T-helper 2 cell (primary cell): ENCODE measurements at places on chromosomes 6 and 20.

GRCh38 chr6:142162780-142163179 is 15.7 kb downstream of the VTA1 start:
- DNase-seq: no peak

GRCh38 chr6:159760602-159761057 is 1.2 kb upstream of the ACAT2 start:
- no peak for DNase-seq

DNA sequence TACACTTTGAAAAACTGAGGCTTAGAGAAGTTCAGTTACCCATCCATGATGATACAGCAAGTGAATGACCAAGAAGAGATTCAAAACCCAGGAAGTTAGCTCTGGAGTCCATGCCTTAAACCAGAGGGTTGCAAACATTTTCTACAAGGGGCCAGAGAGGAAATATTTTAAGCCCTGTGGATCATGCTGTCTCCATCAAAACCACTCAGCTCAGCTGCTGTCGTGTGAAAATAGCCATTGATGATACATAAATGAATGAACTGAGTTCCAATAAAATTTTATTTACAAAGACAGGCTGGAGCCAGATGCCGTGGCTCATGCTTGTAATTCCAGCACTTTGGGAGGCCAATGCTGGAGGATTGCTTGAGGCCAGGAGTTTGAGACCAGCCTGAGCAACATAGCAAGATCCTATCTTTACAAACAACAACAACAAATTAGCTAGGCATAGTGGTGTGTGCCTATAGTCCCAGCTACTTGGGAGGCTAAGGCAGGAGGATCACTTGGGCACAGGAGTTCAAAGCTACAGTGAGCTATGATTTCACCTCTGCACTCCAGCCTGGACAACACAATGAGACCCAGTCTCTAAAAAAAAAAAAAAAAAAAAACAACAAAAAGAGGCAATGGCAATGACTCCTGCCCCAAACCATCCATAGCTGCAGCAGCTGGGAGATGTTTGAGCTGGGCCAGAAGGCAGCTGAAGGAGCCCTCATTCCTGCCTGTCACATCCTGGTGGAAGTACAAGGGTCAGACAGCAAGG is 44.1 kb upstream of the RIN2 start:
- DNase-seq: no peak

DNA sequence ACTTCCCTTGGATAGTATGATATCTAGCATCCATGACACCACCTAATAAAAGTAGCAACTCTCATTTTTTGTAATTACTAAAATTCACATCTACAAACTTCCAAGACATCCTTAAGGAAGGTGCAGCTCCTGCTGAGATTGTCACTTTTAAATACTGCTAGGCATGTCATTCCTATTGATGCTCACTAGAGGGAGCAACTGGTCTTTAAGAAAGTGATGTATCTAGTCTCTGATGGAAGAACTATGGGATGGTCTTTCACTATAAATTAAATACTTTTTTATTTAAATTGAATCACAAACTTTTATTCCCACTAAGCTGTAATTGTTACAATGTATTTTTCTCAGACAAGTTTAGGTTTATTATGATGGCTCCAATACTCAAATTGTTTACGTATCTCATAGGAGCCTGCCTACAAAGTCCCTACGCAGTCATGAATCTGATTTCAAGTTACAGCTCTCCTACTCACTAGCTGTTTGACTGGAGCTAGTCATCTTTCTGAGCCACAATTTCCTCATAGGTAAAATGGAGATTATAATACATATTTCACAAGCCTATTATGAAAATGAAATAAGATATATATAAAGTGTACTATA is 8.1 kb upstream of the TSPYL1 start:
- peak; percentile 20 for DNase-seq

DNA sequence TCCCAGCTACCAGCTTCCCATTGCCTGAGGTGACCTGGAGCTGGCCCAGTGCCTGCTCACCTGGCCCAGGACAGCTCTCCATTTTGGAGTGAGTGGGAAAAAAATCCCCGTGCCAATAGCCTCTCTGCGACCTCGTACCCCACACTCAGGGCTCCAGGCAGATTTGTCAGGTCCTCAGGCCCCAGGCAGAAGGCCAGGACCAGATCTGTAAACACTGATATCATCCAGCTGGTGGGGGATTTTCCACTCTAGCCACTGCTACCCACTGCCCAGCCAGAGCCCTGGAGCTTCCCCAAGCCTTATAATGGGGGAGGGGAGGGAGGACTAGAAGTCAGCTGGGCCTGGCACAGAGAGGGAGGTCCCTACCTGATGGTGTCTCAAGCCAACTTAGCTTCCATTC is 1.3 kb upstream of the PGC start:
- DNase-seq: no peak

DNA sequence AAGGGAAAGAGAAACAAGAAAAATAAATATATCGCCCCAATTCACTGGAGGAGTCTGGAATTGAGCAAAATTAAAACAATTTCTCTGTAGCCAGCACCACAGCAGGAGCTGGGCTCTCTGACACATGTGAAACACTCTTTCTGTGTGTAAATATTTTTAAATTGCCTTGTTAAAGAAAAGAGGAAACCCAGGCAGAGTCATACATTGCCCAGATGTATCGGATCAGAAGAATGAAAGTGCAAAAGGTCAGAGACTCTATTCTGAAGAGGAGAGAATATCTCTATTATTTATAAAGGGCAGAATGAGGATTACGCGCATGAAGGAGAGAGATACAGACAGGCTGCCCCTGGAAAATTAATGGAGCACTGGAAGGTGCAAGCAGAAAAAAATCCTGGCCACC is 127.0 kb upstream of the MAN1A1 start:
- DNase-seq: no peak

GRCh38 chr20:17505636-17506517 is 25.3 kb downstream of the BFSP1 start:
- DNase-seq: peak; percentile 27

GRCh38 chr6:99016355-99016754 is 68.6 kb upstream of the FBXL4 start:
- no peak for DNase-seq

DNA sequence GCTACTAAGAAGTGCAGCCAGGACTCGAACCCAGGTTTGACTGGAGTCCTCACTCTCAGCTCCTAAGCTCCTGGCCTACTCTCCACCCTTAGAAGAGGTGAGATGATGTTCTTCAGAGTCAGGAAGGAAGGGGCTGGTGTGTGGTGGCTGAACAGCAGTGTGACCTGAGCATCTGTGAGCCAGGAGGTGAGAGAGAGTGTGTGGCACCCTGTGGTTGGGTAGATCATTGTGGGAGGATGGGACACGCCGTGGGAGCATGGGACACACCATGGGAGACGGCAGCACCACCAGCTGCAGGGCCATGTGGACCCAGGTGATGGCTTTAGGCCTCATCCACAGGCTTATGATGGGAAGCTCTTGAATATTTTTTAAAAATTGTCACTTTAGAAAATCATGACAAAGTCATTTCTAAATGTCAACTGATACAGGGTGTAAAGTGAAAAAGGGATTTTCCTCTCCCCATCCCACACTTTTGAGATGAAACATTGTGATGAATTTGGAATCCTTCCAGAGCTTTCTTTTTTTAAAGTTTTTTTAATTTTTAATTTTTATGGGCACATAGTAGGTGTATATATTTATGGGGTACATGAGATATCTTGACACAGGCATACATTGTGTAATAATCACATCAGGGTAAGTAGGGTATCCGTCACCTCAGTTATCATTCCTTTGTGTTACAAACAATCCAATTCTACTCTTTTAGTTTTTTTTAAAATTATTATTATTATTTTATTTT is 31.6 kb downstream of the SRC start:
- no peak for DNase-seq

DNA sequence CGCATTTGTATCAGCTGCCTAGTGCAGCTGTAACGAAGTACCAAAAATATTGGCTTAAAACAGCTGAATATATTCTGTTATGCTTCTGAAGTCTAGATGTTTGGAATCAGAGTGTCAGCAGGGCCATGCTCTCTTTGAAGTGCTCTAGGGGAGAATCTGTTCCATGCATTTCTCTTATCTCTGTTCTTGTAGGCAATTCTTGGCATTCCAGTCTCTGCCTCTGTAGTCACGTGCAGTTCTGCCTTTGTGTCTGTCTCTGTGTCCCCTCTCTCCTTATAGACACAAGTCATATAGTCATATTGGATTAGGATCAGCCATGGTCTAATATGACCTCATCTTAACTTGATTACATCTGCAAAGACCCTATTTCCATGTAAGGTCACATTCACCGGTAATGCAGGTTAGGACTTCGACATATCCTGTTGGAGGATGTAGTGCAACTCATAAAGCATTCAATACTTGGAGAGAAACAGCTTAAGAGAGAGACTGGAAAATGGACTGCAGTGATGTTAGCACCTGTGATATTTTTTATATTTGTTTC is 18.6 kb downstream of the FAM83B start:
- DNase-seq: no peak

GRCh38 chr20:40080041-40080652 is 608.9 kb downstream of the MAFB start:
- DNase-seq: no peak

DNA sequence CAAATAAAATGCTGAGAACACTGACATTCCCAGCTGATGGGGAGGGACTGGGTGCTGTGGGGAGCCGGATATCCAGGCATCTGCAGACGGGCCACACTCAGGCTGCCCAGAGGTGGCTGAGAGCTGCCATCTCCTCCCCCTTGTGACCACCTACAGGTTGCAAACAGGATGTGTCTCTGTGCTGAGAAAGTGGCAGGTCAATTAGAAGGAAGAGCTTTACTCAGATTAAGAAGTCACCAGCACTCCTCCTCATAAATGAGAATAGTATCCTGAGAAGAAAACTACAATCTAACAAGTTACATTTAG is 63.0 kb downstream of the HUS1B start:
- no peak for DNase-seq

- DNase-seq: no peak
Observed at GRCh38 chr6:31466466-31466865, 31.5 kb upstream of the MICB start.

- no peak for DNase-seq
Observed at GRCh38 chr20:51230727-51231126, 207.8 kb upstream of the KCNG1 start.

- DNase-seq: no peak
Observed at GRCh38 chr6:71621918-71622519, 264.3 kb upstream of the RIMS1 start.

DNA sequence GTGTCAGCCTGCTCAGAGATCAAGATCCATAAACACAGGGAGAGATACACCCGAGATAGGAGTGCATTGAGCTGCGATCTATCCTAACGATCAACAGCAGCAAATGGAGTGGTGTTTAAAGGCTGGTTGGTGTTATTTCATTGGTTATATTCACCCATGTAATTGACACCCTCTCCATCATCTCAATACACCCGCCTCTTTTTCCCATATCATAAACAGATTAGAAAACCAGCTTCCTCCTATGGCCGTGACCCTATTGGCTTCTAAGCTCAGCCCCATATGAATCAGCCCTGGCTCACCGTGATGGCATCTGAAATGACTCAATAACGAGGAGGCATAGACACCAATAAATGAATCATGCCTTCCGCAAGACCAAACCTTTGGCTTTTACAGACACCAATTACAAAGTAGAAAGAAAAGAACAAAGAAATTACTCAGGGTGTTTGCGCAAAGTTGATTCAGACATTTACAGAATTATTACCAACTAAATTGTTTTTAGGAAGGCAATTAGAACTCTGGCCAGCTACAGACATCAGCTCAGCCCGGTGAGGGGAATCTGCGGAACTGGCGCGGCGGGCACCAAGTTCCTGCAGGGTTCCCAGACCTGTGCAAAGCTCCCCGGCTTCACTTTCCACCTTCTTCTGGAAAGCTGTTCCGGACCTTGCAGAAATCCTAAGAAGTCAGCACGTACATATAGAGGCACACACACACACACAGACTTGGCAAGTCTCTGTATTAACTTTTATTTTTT is 11.5 kb downstream of the PMEPA1 start:
- DNase-seq: peak; percentile 63

GRCh38 chr6:132458887-132459604 is 53.9 kb downstream of the STX7 start:
- DNase-seq: no peak

- DNase-seq: no peak
Observed at GRCh38 chr20:38722683-38723016, 1.6 kb upstream of the SLC32A1 start.

GRCh38 chr6:167233490-167233889 is 57.6 kb upstream of the UNC93A start:
- DNase-seq: no peak
